HTR-8/SVneo (cell line): ENCODE measurements at places on chromosomes 7 and 10.

GRCh38 chr10:59585046-59585700 lies 124.5 kb downstream of the SLC16A9 start:
- no peak for DNase-seq

DNA sequence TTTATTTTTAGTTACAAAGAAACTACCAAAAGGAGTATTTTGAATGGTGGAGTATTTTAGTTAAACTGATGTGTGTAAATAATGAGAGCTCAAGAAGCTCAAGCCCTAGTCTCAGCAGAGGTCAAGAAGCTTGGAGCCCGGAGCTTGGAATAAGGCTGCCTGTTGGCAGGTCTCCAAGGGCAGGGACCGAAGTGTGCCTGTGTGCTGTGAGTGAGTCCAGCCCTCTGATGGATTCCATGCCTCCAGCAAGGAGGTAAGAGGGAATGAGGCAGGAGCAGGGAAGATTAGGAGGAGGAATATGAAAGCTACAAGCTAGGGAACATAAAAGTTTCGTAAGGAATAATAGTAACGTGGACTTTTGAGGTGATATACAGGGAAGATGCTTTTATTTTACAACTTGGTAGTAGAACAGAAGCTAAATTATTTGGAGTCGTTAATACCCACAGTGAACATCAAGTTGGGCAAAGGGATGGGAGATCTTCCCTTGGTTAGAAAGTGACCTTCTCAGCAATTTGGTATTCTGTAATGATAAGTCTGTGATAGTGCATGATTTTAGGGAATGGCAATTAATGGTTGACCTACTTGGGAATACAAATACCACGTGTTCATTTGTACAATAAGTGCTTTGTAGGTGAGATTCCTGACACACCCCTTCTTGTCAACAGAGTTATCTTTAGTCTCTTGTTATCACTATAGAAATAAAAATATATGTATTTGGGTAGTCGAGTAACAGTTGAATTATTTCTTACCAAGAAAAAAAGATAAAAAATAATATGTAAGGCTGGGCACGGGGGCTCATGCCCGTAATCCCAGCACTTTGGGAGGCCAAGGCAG lies 4.6 kb downstream of the SEC23IP start:
- no peak for DNase-seq

GRCh38 chr7:64651632-64652165 lies 14.2 kb upstream of the ZNF107 start:
- no peak for DNase-seq

GRCh38 chr7:40015790-40016296 lies 65.8 kb downstream of the CDK13 start:
- no peak for DNase-seq

DNA sequence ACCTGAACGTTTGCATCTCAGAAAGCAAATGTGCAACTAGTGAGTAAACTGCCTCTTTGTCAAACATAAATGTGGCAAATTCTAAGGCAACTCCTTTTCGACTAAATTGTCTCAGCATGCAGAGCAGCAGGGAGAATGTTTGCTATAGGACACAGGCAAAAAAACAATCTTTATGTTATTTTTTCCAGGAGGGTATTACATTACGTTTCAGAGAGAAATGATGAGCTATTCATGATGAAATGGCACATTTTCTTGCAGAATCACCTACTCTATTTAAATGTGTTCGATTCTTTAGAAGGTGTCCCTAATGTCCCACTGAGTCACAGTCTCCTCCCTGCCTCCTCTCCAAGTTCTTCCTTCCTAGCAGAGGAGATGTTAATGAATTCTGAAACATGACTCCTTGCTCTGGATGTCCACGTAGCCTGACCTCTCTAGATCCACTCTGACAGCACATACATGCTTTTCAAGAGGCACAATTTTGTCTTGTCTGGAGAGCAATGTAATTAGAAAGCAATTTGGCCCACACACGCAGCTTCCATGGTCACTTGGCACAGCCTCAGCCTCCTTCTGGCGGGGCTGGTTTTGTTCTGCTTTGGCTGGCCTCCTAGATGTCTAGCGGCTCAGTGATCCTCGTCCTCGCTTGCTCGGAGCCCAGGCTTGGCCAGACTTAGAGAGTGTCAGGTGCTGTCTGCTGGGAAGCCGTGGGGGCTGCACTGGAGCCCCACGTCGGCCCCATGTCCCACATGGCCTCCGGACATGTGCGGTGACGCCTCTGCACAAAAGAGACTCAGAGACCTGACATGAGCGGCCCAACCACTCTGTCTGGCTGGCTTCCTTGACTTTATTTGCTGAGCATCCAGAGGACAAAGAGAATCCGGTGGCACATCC lies 125.7 kb upstream of the ZNF438 start:
- no peak for DNase-seq

- no peak for DNase-seq
These were observed 12.5 kb downstream of the LIPA start for GRCh38 chr10:89238956-89239644.

GRCh38 chr10:67608001-67608400 lies 88.0 kb downstream of the CTNNA3 start:
- no peak for DNase-seq

GRCh38 chr7:141713890-141714289 lies 5.7 kb downstream of the WEE2 start:
- DNase-seq: no peak

DNA sequence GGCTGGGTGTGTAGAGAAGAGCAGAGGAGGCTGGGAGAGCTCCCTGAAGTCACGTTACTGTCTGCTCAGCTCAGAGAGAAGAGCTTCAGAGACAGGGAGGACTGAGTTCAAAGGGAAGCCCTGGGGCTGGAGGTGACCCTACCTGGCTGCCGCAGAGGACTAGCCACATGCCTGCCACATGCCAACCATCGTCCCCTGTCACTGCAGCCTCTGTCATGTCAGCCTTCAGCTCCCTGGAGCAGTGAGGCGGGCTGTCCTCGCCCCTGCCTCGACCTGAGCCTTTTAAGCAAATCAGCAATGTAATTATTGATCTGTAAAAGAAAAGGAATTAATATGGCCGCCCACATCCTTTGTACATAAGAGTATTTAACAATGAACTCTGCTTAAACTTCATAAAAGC lies 89.3 kb upstream of the RET start:
- DNase-seq: no peak

DNA sequence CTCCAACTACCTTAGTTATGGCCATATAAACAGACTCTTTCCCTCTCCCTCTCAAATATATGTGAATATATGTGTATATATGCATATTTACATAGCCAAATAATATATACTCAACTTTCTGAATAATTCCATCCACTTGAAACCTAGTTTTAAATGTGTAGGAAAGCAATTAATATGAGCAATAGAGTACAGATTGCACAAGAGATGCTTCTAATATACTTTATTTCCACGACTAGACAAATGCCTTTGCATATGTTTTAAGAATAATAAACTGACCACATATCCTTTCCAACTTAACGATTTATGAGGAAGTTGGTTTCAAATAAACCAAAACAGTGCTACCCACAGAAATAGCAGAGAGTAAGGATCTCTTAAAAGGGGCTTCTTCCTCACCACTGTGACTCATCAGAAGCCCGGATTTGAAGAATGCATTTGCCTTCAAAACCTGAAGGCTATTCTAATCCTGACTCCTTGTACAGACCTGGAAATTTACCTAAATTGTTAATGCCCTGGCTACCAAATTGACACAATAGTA lies 266.3 kb downstream of the AHR start:
- DNase-seq: peak; percentile 20

GRCh38 chr7:82965088-82966036 lies 197.3 kb downstream of the PCLO start:
- no peak for DNase-seq

DNA sequence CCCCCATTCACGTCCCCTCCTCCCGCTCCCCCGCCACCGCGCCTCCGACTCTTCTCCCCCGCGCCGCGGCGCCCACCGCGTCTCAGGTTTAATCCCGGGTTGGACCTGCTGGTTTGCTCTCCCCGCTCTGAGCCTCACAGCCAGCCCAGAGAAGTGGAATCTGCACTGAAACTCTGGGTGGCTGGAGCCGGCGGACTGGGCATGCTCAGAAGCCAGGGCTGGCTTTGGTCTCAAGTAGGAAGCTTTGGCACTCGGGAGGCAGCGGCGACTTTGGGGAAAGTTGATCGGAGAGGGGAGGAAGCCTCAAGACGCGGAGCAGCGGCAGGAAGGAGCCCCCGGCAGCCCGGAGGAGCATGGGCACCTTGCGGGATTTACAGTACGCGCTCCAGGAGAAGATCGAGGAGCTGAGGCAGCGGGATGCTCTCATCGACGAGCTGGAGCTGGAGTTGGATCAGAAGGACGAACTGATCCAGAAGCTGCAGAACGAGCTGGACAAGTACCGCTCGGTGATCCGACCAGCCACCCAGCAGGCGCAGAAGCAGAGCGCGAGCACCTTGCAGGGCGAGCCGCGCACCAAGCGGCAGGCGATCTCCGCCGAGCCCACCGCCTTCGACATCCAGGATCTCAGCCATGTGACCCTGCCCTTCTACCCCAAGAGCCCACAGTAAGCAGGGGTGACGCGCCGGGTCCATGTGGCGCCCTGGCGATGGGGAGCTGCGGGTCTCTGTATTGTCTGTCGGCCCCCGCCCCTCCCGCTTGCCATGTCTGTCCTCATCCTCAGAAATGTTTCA lies at the start of gene PRKG1:
Gene PRKG1, plus strand, starts transcription at position 250 of the 791 bp plus-strand sequence.
- peak; percentile 46 for DNase-seq

DNA sequence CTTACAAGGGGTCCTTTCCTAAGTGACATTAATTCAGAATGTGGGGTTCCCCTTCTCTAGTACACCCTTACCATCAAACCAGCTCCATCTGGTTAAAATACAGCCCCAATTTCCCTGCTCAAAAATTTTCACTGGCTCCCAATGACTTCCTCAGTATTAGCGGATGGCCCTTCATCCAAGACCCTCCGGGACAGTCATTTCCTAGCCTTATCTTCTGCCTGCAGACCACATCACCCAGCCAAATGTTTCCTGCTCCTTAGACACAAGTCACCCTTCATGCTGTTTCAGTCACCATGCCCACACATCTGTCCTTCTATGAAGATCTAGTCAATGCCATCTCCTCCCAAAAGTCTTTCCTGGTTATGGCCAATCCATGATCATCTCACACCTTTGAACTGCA lies 45.2 kb downstream of the PARD3 start:
- DNase-seq: no peak

GRCh38 chr10:114077815-114078219 lies 34.2 kb downstream of the ADRB1 start:
- no peak for DNase-seq
